ENCODE measurements at places on chromosomes 1 and 21. TPM values are rescaled to one million over a fixed set of nuclear protein-coding genes. Genes with fewer than 3 reads are reported as not detected.

Gene FGR
- total RNA-seq, result under 0.01 TPM

Gene CELA3B
- total RNA-seq, result not detected

Gene KIF21B
- 4.6 TPM for total RNA-seq

Gene HTR6
- under 0.01 TPM for total RNA-seq

Gene THEM5
- not detected for total RNA-seq

Gene SPRR2B
- total RNA-seq, result not detected

Gene POFUT2
- total RNA-seq, result 34.0 TPM

Gene CHIA
- total RNA-seq, result not detected

Gene HES3
- not detected for total RNA-seq

Gene ESRRG
- total RNA-seq, result not detected

Gene RIPPLY3
- not detected for total RNA-seq

Gene TRIM58
- 0.33 TPM for total RNA-seq

Gene AKT3
- 53.0 TPM for total RNA-seq

Gene ERICH3
- not detected for total RNA-seq
